NCI-H1092 (cell line): ENCODE measurements at places on chromosomes 7 and 10.
A peak's percentile ranks its signal among the peaks of the same experiment; 100 is the strongest.

GRCh38 chr7:79292834-79293233 is 160.6 kb downstream of the MAGI2 start:
- DNase-seq, result no peak

GRCh38 chr10:31011665-31012022 is 20.0 kb downstream of the ZNF438 start:
- DNase-seq, result no peak

DNA sequence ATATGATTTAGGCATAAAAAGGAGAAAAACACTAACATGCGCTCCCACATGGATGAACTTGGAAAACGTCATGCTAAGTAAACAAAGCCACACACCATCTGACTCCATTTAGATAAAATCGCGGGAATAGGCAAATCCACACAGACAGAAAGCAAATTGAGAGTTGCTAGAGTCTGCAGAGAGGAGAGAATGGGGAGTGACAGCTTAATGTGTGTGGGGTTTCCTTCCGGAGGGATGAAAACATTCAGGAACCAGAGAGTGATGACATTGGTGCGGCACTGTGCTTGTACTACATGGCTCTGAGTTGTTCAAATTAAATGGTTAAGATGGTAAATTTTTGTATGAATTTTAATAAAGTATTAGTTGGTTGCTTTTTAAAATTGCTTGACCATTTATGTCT is 482.9 kb upstream of the AKR1E2 start:
- no peak for DNase-seq

- no peak for DNase-seq
These were observed 9.9 kb downstream of the SGMS1 start for GRCh38 chr10:50613726-50614443.

DNA sequence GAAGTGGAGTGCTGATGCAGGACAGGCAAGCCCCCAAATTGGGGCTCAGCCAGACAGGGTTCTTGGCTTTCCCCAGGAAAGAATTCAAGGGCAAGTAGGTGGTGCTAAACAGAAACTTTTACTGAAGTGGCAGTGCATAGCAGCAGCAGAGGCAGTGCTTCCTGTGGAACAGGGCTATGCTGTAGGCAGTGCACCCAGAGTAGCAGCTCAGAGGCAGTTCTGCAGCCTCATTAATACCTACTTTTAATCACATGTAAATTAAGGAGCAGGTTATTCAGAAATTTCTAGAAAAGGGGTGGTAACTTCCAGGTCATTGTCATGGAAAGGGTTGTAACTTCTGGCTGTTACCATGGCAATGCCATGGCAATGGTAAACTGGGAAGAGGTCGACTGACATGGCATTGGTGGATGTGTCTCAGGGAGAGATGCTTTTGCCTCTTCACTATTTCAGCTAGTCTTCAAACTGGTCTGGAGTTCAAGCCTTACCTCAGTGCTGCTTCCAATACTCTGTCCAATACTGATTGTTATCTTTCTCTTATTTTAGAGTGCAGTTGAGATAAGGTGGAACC is 29.2 kb downstream of the PRSS58 start:
- DNase-seq, result no peak

DNA sequence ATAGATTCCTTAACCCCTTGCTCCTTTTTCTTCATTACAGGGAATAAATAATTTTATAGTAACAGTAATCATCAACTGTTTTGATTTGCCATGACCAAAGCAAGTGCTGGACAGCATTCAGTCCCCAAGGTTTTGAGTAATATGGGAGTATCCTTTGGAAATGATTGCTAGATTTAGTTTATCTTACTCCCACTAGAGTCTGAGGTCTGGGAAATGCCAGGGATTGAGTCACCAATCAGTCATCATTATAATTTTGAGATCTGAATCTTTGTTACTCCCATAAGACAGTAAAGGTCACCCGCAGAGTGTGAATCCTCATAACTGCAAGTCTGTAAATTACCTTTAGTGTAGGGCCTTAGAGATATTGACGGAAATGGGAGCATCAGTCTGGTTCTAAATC is 133.7 kb upstream of the SEMA3E start:
- no peak for DNase-seq

DNA sequence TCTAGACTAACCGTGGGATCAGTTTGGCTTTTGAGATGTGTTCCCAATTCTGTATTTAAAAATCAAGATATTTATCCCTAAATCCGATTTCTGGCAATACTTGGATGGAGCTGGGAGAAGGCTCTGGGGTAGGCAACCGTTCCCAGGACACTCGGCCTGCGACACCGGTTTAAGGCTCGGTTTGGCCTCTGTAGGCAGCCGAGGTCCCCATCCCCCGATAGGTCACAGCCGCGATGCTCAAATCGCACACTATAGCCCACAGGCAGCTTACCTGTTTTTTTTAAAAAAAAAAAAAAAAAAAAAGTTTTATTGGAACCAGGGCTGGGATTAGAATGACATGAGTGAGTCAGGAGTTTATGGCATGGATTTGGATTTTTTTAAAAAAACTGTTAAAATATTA is 729 bp upstream of the TAF3 start:
- no peak for DNase-seq

GRCh38 chr7:372932-373791 is 83.2 kb downstream of the FOXL3 start:
- DNase-seq, result no peak

GRCh38 chr10:49734676-49735075 is 27.4 kb downstream of the OGDHL start:
- DNase-seq, result no peak

GRCh38 chr10:98664329-98665042 is 217.8 kb upstream of the HPS1 start:
- no peak for DNase-seq

DNA sequence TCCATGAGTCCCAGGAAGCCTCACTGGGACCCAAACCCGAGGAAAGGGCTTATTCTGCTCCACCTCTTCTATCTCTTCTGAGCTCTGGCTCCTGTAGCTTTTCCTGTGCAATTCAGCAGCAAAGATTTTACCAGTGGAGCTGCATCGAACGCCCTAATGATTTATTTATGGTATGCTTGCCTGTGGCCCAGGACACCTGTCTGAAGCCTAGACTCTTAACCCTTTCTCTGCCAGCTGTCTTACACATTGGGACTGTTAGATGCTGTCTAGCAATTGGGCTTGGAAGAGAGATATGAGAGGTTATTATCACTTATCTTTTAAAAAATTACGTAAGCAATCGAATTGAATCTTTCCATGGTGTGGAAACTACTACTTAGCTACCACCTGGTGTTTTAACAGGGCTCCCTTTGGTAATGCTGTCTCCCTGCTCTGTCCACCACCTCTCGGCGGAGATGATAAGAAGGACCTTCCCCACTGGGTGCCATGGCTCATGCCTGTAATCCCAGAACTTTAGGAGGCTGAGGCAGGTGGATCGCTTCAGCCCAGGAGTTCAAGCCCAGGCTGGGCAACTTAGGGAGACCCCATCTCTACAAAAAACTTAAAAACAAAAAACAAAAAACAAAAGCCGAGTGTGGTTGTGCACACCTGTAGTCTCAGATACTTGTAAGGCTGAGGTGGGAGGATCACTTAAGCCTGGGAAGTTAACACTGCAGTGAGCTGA is 8.8 kb downstream of the ACSL5 start:
- DNase-seq, result no peak

DNA sequence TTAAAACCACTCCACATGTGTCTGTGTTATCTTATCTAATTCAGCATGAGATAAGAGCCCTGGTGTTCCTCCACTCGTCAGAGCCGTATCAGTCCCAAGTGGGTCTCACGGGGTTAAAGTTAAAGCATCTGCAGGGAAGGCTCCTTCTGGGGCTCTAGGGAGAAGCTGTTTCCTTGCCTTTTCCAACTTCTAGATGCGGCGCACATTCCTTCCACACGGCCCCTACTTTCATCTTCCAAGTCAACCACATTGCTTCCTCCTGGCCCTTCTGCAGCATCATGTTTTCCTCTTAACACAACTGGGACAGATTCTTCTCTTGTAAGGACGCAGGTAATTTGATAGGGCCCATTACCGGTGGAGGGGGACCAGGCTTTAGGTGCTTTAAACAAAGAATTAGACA is 620.1 kb upstream of the DPP6 start:
- no peak for DNase-seq

DNA sequence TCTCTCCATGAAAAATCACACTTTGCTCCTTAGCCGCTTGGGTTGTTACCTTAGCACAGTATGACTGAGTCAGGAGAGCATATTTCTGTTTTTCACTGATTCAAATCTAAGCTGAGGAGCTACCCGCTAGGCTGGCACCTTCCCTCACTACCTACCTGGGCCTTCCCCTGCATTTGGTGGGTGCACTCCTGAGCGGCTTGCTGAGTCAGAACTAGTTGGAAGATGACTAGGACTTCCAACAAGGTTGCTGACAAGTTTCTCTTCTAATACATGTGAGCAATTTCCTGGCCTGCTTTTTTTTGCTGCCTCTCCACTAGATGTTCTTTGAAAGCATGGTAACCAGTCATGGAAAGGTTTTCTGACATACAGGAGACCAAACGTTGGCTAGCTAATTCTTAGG is 43.8 kb upstream of the SEC61G start:
- DNase-seq, result no peak

- DNase-seq, result no peak
These were observed 39.3 kb downstream of the TMEM270 start for GRCh38 chr7:73900286-73900685.

GRCh38 chr7:91537260-91538152 is 273.3 kb downstream of the FZD1 start:
- no peak for DNase-seq

- DNase-seq, result no peak
These were observed 197.3 kb downstream of the MACC1 start for GRCh38 chr7:20019757-20020432.

- no peak for DNase-seq
These were observed 10.8 kb upstream of the RAMP3 start for GRCh38 chr7:45146531-45147379.

GRCh38 chr10:7483848-7484247 is 73.0 kb upstream of the SFMBT2 start:
- no peak for DNase-seq

- DNase-seq, result no peak
These were observed 95.9 kb upstream of the AUTS2 start for GRCh38 chr7:69502358-69502757.

GRCh38 chr7:18157233-18157632 is 129.6 kb upstream of the PRPS1L1 start:
- DNase-seq, result no peak

GRCh38 chr10:86520871-86521677 is 518 bp downstream of the WAPL start:
- no peak for DNase-seq

- DNase-seq, result no peak
These were observed 15.8 kb downstream of the DNMBP start for GRCh38 chr10:99993701-99994689.

DNA sequence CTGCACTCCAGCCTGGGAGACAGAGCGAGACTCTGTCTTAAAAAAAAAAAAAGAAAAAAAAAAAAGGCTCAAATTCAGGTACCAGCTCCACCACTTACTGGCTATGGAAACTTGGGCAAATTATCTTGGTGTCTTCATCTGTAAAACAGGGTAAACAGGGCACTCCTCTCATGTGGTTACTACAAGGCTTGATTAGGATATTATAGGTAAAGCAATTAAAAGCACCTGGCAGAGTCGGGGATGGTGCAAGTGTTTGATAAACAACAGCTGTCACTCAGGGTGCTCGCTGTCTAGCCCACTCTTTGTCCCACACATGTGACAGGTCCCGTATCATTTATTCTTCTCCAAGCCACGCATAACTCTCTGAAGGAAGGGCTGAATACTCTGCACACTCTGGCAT is 96.9 kb downstream of the SORBS1 start:
- no peak for DNase-seq

DNA sequence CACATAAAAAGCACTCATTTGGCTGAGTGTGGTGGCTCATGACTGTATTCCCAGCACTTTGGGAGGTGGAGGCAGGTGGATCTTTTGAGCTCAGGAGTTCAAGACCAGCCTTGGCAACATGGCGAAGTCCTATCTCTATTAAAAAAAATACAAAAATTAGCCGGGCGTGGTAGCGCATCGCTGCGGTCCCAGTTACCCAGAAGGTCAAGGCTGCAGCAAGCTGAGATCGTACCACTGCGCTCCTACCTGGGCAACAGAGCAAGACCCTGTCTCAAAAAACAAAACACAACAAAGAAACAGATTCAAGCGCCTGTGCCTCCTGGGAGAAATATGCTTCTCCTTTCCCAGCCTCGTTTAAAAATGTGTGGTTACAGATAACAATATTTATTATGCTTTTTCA is 2.2 kb upstream of the ABCF2 start:
- no peak for DNase-seq

GRCh38 chr7:25515633-25516275 is 287.5 kb upstream of the NPVF start:
- no peak for DNase-seq

DNA sequence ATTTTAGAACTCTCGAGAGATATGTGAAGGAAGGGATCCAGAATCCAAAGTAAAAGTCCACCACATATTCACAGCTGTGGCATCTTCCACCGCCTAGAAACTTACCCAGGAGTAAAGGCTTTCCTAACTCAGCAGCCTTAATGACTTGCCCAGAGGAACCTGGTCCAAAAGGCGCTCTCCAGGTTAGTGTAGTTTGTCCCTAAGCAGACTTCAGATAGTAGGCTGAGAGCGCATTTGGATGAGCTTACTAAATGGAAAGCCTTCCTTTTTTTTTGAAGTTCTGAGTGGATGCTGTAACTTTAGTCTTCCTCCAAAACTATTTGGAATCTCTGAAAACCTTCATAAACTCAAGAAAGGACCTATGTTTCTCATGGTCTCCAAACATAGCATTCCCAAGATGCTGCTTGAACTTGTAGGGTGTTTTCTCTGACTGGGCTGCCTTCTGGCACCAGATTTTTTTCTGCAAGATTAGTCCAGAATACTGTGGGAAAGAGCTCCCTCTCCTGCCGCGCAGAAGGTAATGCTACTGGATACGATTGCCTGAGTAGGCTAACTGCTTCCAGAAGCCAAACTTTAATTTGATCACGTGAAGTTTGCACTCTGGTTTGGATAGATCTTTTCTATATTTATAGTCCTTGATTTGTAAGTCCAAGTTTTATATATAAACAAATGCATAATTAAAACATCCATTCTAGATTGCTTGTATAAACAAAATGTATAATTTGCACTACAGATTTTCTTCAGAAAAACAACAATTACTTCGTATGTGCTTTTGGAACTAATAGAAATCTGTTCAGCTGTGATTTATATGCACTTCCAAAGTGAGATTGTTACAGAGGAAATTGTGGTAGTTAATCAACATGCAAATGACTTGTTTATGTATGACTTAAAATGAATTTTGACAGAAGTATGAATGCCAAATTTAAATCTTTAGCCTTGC is 19.6 kb upstream of the GPR37 start:
- peak; percentile 36 for DNase-seq

DNA sequence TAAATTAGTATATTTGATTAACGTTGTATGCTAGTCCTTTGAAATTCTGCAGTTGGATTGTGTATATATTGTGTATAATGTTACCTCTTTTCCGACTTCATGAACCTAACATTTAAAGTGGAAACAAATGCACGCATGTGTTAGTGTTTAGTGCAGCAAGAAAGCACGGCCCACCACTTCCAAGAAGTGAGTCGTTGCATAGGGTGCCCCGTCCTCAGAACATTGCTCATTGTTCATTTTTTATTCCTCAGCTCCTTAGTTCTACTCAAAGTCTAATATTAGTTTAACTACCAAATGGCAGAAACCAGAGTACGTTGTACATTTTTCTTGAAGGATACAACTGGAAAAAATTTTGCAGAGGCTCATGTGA is 407.6 kb downstream of the AUTS2 start:
- DNase-seq, result no peak

GRCh38 chr10:77505431-77506334 is 131.9 kb downstream of the KCNMA1 start:
- DNase-seq, result no peak
